CD4-positive, alpha-beta T cell (primary cell): ENCODE measurements at places on chromosomes 11 and 22. TPM values are rescaled to one million over a fixed set of nuclear protein-coding genes. Genes with fewer than 3 reads are reported as not detected.

Gene MRPL16
- 22.8 TPM for total RNA-seq

Gene CDC45
- 0.75 TPM for total RNA-seq

DNA sequence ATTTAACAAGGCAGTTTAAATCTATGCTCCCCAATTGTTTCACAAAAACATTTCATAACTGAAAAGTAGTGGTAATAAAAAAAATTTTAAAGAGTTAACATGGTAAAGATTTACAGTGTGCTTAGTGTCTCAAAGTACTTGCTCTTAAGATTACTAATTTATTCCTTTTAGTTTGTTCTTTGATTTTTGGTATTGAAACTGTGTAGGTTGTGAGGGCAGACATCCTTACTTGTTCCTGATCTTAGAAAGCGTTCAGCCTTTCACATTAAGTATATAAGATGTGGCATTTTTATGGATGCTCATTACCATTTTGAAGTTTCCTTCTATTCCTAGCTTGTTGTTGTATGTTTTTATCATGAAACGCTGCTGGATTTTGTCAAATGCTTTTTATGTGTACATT, 32.9 kb downstream of the RAB6A start:
- H3K4me1 ChIP-seq, result no peaks in the 10 kb centered on the region
- H3K27ac ChIP-seq, result no peak overlapping the region
- H3K27me3 ChIP-seq, result no peaks in the 10 kb centered on the region
- H3K36me3 ChIP-seq, result no peaks in the 10 kb centered on the region

DNA sequence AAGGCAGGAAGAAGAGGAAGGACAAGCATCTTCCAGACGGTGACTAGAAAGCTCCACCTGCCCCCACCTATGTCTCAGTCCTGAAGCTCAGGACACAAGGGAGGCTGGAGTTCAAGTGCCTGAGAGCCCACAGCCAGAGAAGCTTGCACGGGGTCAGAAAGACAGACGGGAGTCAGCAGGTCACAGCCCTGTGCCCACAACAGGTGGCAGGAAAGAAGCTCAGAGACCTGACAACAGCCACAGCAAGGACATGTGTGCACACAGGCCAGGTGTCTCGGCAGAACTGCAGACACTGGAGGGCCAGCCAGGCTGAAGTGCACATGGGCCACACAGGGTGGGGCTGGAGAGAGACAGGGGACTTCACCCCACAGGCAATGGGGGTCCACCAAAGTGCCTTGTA, 37.2 kb upstream of the MOB2 start:
- H3K27me3 ChIP-seq, result no peaks in the 10 kb centered on the region
- no peak for DNase-seq
- H3K27ac ChIP-seq, result no peak overlapping the region
- peaks cover 42% of the 10 kb centered on the region for H3K4me1 ChIP-seq
- H3K36me3 ChIP-seq, result peaks cover 15% of the 10 kb centered on the region
- no peak overlapping the region for H3K4me3 ChIP-seq

DNA sequence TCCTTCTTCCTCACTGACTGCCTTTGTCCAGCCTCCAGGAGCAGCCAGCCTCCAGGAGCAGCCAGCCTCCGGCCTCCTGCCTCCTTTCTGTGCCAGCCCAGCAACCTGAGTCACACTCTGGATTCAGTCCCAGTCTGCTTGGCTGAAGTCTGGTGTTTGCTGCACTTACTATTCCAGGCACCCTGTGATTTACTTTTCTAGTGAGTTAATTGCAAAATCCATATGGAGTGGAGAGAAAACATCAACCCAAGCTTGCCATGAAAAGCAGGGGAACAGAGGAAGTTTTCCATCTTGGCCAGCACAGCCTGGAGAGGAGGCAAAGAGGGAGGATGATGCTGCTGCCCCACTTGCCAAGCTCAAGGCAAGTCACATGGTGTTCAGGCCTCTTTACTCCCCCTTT, 400.5 kb downstream of the TENM4 start:
- H3K36me3 ChIP-seq, result no peaks in the 10 kb centered on the region
- DNase-seq, result no peak
- no peak overlapping the region for H3K4me3 ChIP-seq
- no peak overlapping the region for H3K27ac ChIP-seq
- no peaks in the 10 kb centered on the region for H3K4me1 ChIP-seq

GRCh38 chr22:49197505-49197904, 630.2 kb downstream of the BRD1 start:
- H3K27me3 ChIP-seq, result peaks cover 7% of the 10 kb centered on the region
- no peak overlapping the region for H3K4me3 ChIP-seq
- no peak overlapping the region for H3K27ac ChIP-seq
- no peaks in the 10 kb centered on the region for H3K4me1 ChIP-seq
- DNase-seq, result no peak

GRCh38 chr11:36193721-36194120, 95.5 kb downstream of the COMMD9 start:
- H3K27me3 ChIP-seq, result no peaks in the 10 kb centered on the region
- H3K4me1 ChIP-seq, result no peaks in the 10 kb centered on the region
- H3K27ac ChIP-seq, result no peak overlapping the region
- H3K36me3 ChIP-seq, result no peaks in the 10 kb centered on the region
- H3K4me3 ChIP-seq, result no peak overlapping the region
